Activated T-cell treated with anti-CD3 and anti-CD28 coated beads for 48 hours (primary cell): ENCODE measurements at places on chromosomes 13 and 19.

GRCh38 chr19:48780631-48781391, 25.5 kb downstream of the FGF21 start:
- DNase-seq = no peak

DNA sequence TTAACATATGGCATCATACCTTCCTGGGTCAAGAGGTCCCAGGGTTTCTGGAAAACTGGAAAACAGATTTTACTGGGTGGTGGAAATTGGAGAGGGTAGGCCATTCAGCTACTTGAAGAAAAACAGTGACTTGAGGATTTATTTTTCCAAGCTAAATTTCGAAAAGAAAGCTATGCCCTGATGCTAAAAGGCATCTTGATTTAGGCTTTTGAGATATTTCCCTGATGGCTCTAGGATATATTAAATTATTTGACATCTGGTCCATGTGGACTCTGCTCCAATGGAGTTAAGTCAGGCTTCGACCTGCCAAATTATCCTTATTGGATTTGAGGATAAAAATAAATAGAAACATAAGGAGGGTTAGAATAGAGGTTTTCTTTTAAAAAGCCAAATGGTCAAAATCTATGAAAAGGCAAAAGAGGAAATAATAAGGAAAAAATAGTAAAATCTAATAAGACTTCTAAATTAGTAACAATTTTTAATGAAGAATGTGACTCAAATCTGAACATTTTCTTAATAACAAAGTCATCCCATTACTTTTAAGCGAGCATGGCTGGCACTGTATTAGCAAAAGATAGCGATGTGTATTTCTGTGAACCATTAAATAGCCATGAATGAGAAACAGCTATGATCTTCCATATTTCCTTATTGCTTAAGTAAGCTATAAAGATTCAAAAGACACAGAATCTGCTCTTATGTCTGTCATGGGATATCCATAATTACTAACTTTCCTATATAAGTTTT, 190.0 kb upstream of the MIR17HG start:
- no peak for DNase-seq

GRCh38 chr13:76378767-76379166, 507.4 kb downstream of the KCTD12 start:
- no peak for DNase-seq

- no peak for DNase-seq
Observed at GRCh38 chr13:76019421-76020044, 383.4 kb downstream of the LMO7 start.

- no peak for DNase-seq
Observed at GRCh38 chr19:10363789-10364281, 16.5 kb downstream of the TYK2 start.

- DNase-seq = no peak
Observed at GRCh38 chr19:5697022-5697889, 7.2 kb downstream of the RPL36 start.

DNA sequence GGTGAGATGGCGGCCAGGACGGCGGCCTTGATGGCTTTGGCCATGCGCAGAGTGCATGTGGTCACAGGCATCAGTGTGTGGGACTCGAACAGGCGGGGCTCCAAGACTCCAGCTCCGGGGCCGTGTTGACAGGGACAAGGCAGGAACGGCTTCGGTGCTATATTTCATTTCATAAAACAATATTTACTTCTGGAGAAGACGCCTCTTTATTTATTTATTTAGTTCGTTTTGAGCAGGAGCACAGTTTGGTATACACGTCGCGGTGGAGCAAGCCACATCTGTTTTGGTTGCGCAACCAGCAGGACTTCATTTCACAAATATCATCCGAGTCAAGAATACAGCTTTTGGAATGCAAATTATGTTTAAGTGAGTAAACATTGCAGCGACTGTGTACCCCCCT, 166.7 kb upstream of the TSHZ3 start:
- no peak for DNase-seq

DNA sequence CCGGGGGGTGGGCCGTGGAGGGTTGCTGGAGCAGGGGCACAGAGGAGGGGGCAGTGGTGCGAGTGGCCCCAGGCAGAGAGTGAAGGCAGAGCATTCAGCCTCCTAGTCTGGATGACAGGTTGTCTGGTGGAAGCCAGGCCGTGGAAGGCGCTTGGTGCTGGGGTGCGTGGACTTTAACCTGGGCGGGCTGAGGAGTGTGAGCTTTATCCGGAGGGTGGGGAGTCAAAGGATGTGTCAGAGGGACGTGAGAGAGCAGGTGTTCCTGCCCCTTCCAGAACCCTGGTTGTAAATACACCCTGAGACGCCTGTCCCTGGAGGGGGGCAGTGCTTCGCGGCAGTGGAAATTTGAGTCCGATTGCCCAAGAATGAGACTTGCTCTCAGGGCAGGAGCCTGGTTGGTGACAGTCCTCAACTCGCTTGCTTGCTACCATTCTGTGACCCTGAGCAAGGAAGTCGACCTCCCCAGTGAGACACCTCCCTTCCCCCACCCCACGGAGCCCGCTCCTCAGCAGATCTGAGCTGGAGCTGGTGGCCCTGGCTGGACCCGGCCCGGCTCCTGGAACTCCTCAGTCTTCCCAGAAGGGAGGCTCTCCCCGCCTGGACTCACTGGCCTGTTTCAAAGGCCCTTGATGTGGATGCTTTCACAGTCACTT, 2.3 kb downstream of the SPPL2B start:
- DNase-seq = no peak
